Stimulated activated CD4-positive, alpha-beta T cell treated with anti-CD3 and anti-CD28 coated beads, Interleukin-2, amount 100 ng/mL, for 24 hours (primary cell): ENCODE measurements at places on chromosomes 16 and 17.
A peak's percentile ranks its signal among the peaks of the same experiment; 100 is the strongest.

DNA sequence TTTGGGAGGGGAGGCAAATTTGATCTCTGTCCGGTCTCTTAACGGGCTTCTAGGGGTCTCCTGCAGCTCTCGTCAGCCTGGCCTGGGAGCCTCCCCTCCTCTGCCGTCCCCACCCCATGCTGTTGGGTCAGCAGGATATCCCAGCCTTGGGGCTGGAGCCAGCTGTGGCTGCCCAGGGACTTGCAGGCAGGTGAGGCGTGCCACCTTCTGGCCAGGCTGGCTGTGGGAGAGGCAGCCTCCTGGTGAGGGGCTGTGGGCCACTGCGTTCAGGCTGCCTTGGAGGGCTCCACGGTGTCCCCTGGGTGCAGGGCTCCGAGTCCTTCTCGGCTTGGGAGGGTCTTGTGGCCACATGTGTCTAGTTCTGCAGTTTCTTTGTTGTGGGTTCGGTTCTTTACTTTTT lies 34.6 kb downstream of the TBCD start:
- no peak for DNase-seq

DNA sequence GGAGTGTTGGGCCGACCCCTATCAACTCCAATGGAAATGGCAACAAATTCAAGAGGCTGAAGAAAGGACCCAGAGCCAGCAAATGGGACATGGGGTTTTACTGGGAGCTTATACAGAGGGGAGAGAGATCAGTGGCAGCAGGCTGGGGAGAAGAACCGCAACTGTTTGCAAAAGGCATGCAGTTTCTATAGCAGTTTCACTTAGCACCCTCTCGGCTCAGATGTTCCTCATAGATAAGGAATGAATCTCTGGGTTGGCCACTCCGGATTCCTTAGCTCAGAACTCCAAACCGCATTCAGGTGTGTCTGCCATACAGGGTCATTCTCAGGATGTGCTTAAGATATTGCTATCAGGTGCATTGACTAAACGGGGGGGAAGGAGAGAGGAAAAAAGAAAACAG lies 71.1 kb upstream of the RPL38 start:
- no peak for DNase-seq

DNA sequence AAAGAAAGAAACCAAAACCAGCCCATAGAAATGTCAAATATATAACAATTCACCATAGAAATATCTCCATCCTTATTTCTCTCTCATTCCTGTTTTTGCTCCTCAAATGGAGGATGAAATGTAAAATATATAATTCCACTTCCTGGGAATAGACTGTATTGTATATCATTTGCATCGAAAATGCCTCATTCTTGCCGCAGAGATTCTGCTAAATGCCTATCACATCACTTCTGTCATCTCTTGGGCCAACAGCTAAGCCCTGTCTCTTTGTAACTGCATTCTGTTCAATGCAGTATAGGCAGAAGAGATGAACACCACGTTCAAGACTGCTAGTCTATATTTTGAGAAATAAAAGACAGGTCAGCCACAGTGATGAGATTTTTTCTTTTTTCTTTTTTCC lies 956.3 kb upstream of the SOX9 start:
- no peak for DNase-seq

DNA sequence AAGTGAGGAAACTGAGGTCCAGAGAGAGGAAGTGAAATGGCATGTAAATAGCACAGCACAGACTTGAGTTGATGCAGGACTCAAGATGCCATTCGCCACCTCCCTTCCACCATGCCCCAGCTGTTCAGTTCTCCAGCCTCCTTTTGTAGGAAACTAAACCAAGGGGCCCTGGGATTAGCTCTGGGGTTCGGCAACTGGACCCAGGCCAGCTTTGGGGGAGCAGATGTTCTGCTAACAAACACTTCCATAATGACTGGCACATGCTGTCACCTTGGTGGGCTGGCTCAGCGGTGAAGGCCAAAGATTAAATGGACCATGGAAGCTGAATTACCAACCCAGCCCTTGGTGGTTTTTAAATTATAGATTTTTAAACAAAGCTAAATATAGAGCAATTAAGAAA lies 77.0 kb downstream of the IRX6 start:
- no peak for DNase-seq

GRCh38 chr16:10782628-10783027 lies 36.0 kb downstream of the TVP23A start:
- no peak for DNase-seq

DNA sequence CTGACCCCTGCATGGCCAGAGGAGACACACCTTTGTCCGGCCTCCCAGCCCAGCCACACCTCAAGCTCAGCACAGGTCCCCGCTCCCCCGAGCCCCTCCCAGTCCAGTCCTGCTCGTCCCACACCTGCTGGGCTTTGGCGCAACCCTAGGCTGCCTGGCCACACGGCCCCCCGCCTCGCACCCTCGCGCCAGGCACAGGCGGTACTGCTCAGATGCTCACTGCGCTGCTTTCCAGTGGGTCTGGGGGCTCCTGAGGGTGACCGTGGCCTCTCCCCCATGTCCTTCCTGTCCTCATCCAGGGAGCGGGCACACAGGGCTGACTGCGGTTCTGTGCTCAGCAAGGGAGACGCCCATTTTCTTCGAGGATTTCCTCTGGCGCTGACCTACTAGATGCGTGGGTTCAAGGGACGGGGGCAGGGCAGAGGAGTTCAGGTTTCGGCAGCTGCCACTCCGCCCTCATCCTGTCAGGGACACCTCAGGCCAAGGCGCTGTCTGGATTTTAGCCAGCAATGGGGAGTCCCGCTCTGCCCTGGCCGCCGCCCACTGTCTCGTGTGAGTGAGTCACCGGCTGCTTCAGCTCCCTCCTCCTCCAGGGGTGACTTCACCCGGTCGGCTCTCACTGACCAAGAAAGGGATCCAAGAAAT lies 118.0 kb upstream of the ZNF469 start:
- peak; percentile 63 for DNase-seq

DNA sequence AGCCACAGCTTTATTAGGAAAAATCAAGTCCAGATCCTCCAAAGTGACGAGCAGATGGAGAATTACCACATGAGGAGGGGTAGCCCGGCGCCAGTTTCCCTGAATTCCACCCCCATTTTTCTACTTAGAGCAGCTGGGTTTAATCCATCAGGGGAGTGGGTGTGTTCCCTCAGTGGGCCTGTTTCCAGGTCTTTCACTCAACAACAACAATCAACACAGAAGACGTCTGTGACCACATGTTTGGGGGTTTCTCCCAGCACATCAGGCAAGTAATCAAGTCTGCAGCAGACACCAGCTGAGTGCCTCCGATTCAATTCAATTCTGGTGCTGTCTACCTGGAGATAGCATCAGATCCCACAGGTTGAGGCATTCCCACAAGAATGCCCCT lies 6.8 kb downstream of the SLC6A2 start:
- no peak for DNase-seq

DNA sequence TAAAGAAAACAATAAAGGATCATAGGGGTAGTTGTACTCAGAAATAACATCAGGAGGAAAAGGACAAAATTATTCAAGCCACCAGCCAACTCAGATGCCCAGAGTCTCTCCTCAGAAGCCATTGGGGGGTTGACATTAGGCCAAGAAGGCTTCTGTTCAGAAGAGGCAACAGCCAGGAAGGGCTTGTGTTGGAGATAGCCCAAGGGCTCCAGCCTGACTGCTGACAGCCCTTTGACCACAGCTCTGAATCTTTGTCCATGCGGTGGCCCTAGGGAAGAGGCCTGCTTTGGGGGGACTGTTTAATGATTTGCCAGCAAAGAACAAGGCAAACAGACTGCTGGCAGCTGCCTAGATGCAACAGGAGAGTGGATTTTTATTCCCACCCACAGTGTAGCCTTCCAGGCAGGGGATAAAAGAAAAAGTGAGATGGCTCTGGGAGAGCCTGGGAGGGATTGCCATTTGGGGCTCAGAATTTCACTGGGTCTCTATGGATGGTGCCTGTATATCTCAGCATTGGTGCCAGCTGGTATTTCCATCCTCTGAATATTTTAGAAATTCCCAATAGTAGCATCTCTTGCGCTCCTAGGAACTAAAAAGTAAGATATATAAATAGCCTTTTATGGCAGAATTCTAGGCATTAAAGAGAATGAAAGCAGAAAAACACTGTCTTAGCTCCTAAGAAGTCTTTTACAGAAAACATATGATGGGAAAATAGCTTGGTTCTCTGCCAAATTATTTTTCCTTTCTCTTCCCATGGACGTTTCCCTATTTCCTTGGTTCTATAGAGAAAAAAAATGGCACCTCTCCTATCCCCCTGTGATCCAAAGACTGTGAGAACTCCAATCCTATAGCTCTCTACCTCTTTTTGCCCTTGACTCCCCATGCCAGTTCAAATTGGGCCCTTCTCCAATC lies 29.4 kb upstream of the SUPT4H1 start:
- no peak for DNase-seq

DNA sequence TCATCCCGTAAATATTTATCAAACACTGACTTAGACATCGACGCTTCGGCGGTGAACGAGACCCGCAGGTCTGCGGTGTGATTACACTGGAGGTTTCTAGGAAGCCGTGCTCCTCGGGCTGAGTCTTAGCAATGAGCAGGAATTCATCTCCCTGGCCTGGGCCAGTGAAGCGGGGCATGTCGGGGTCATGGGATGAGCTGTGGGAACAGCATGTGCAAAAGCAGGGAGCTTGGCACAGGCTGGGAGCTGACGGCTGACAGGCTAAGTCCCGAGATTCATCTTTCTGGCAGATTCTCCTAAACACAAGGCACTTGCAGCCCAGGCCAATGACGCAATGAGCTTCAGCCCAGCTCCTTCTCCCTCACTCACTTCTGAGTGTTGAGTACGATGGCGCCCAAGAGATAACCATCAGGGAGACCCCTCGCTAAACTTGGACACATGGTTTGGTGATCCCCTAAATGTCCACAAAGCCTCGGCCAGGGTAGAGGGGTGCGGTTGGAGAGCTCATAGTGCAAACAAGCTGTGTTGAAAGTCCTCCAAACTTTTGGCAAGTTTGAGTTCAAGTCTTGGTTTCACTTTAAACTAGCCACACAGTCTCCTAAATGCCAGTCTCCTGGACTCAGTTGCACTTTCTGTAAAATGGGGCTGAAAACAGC lies 12.8 kb downstream of the CRISPLD2 start:
- DNase-seq: no peak

DNA sequence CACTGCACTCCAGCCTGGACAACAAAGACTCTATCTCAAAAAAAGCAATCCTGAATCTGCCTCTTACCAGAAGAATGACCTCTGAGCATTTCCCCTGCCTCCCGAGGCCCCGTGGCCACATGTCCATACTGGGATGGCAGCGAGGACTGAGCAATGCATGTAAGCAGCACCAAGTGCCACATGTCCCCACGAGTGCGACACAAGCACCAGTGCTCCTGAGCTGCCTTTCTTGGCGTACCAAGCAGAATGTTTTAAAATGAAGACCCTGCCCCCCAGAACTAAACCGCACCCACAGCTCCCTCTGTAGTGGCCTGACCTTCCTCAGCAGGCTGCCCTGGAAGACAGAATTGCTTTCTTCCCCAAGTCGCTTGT lies 373.3 kb downstream of the SLC39A11 start:
- no peak for DNase-seq

DNA sequence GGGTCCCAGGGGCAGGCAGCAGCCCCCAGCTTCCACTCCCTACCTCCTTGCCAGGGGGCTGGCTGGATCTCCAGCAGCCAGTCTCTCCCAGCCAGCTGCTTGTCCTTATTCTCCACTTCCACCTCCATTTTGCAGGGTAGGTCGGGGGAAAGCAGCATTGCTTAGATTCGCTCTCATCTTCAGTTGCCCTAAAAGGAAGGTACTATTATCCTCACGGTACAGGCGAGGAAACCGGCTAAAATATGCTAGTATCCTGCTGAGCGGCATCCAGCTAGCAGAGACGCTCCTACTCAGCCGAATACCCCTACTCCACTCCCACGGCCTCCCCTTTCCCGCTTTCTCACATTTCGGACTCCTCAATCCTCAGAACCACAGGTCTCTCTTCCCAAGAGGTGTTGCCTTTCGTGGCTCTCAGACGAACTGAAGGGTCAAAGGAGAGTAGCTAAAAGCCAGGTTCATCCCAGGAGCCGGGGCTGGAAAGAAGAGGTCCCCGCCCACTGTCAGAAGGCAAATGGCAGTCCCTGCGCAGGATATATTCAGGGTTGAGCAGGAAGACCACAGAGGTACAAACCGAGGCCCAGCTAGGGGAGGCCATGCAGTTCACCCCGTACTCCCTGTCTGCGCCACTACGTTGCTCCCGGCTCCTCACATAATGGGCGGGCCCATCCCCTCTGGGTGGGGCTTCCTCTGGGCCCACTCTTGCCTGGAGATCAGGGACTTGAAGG lies 1.7 kb upstream of the RAB11FIP4 start:
- no peak for DNase-seq

DNA sequence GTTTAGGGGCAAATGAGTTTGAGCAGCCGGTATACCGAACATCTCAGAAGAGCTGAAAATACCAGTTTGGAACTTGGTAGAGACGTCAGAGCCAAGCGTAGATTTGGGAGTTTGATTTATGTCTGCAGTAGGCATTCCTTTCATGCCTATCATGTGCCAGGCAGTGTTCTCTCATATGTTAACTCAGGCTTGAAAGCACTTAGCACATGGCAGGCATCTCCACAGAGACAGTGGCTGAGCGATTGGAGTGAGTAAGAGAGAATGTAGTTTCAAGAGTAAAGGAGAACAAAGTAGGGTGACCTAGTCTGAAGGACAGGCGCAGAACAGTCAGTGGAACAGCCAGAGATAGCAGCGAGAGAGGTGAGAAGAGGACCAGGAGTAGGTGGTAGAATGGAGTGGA lies 207.0 kb downstream of the FTO start:
- DNase-seq: no peak

DNA sequence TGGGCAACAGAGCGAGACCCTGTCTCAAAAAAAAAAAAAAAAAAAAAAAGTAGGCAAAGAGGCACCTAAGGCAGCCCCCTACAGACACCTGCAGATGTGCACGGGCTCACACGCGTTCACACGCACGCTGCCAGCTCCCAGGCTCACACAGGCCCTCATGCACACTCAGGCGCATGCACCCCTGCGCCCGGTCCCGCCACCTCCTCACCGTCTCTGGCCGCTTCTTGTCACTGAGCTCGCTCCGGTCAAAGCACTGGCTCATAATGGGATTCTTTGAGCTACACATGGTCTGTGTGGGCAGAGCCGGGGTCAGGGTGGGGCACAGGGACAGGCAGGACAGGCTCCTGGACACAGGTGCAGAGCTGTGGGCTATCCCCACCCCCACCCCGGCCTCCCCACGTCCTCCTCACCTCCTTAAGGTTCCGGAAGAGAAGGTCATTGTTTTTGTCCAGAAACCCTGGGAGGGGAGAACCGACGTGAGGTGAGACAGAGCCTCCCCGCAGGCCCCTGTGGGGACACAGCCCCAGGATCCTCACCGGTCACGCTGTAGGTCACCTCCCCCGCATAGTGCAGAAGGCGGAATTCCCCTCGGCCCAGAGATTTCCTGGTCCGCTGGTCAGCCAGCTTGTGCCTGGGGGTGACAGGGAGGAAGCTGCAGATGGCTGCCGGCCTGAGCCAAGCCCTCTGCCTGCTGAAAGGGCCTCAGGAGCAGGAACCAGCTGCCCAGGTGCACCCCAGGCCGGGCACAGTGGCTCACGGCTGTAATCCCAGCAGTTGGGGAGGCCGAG lies 17.9 kb downstream of the MYO1C start:
- no peak for DNase-seq

DNA sequence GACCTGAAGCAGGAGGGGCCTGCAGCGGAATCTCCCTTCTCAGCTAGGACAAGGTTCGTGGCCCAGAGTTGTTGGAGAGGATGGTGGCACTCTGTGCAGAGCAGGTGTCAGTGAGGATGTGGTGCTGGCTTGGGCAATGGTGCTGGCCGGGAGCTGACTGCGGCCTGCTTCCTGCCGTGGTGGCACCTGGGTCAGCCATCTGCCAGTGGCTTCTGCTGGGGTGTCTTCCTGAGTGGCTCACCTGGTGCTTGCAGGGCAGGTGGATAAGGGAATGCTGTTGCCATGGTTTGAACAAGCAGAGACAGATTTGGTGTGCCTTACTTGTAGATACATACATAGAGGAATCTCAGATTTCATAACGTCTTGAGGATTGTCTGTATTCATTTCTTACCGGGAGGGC lies 69.6 kb downstream of the SEC14L1 start:
- DNase-seq: no peak
